Neural crest cell (in vitro differentiated cells): ENCODE measurements at places on chromosomes 1 and 21. TPM values are rescaled to one million over a fixed set of nuclear protein-coding genes. Genes with fewer than 3 reads are reported as not detected.

- DNase-seq, result no peak
Observed at GRCh38 chr1:86499987-86500593, 31.4 kb downstream of the CLCA1 start.

HEYL gene
- 4.9 and 5.0 TPM in 2 replicates for total RNA-seq

CHTOP gene
- 132 and 136 TPM in 2 replicates for total RNA-seq

INPP5B gene
- total RNA-seq, result 18.8 and 19.1 TPM in 2 replicates
